ENCODE measurements at places on chromosomes 12 and 14. TPM values are rescaled to one million over a fixed set of nuclear protein-coding genes. Genes with fewer than 3 reads are reported as not detected.

GRCh38 chr12:21985155-21985554, 43.9 kb upstream of the ABCC9 start:
- no peak for DNase-seq
- no peaks in the 10 kb centered on the region for H3K4me1 ChIP-seq
- no peaks in the 10 kb centered on the region for H3K27me3 ChIP-seq
- no peak overlapping the region for H3K4me3 ChIP-seq
- no peaks in the 10 kb centered on the region for H3K36me3 ChIP-seq

Gene WSCD2
- total RNA-seq, result not detected

Gene LHX5
- total RNA-seq, result not detected

DNA sequence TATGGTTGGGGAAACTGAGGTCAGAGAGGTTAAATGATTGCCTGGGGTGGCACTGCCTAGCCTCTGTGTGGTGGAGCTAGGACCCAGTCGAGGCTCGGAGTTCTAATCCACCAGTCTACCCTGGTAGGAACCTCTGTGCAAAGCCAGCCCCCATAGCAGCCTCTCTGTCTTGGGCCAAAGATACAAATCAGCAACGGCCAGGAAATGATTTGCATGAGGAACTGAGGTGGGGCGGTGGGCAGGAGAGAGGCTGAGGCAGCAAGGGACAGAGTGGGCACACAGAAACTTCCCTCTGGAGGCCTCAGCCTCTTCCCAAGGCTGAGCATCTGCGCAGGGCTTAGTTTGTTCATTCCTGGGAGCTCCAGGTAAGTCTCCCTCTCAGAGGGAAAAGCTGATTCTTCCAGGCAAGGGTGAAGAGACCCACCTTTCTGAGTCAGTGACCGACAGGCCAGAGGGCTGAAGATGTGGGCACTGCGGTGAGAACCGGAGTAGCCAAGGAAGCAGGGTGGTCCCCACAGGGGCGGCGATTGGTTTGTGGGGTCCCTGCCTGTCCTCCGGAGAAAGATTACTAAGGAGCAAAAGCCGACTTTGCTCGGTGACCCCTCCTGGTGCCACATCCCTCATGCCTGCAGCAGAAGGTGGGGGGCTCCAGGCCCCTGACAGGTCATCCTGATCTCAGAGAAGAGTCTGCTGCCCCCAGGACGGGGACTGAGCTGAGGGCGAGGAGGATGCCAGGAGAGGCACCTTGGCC, 134.6 kb downstream of the CACNA1C start:
- no peaks in the 10 kb centered on the region for H3K36me3 ChIP-seq
- no peak overlapping the region for H3K27ac ChIP-seq
- no peak for DNase-seq
- no peaks in the 10 kb centered on the region for H3K4me1 ChIP-seq

GRCh38 chr12:66239295-66239694, 50.3 kb downstream of the IRAK3 start:
- H3K4me1 ChIP-seq, result peaks cover 84% of the 10 kb centered on the region
- peaks cover 12% of the 10 kb centered on the region for H3K36me3 ChIP-seq
- no peak overlapping the region for H3K4me3 ChIP-seq
- peak; percentile 74 for DNase-seq

Gene TSPAN8
- 0.47 TPM for total RNA-seq

Gene CCDC198
- total RNA-seq, result 0.25 TPM

GRCh38 chr12:104060791-104061190, 3.5 kb upstream of the HCFC2 start:
- H3K4me1 ChIP-seq, result peaks cover 14% of the 10 kb centered on the region
- no peaks in the 10 kb centered on the region for H3K36me3 ChIP-seq
- no peak overlapping the region for H3K4me3 ChIP-seq

Gene GPR135
- total RNA-seq, result 2.3 TPM

GRCh38 chr12:123931686-123932321, 40.8 kb downstream of the CCDC92 start:
- no peak overlapping the region for H3K27ac ChIP-seq
- peaks cover 21% of the 10 kb centered on the region for H3K4me1 ChIP-seq
- no peaks in the 10 kb centered on the region for H3K36me3 ChIP-seq

GRCh38 chr12:114726092-114726710, 42.2 kb upstream of the TBX3 start:
- peak; percentile 6 for DNase-seq
- H3K27me3 ChIP-seq, result no peaks in the 10 kb centered on the region
- no peaks in the 10 kb centered on the region for H3K36me3 ChIP-seq
- no peak overlapping the region for H3K4me3 ChIP-seq

DNA sequence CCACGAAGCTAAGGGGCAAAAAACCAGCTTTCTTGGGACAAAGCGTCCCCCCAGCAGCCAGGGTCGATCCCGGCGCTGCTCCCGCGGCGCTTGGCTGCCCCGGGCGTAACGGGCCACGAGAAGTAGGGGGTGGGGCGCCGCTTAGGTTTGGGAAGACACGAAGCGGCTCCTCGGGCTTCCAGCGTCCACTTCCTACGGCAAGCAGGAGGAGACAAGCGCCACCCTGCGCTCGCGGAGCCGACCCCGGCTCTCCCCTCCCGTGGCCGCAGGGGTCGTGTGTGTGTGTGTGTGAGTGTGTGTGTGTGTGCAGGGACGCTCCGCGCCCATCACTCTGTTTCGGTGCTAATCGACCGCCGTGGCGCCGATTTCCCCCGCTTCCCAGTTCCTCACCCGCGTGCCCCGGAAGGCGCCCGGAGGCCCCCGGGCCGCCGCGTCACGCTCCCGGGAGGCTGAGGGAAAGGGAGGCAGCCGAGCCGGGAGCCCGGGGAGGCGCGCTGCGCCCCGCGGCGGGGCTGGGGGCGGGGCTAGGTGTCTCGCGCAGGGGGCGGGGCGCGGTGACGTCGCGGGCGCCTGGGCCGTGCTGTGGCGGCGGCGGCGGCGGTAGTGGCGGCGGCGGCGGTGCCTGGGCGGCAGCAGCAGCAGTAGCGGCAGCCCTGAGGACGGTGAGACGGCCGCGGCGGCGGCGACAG, at the start of gene ERC1:
TSS of gene ERC1 (plus strand) at position 563 of the 689 bp plus-strand sequence. CDS start 36,681 bp downstream, outside the sequence.
- no peaks in the 10 kb centered on the region for H3K36me3 ChIP-seq
- peak within 1 kb of the TSS; percentile 97 for H3K27ac ChIP-seq
- peaks cover 24% of the 10 kb centered on the region for H3K4me1 ChIP-seq
- peak within 1 kb of the TSS; percentile 97 for H3K4me3 ChIP-seq
- DNase-seq, result peak; percentile 93

DNA sequence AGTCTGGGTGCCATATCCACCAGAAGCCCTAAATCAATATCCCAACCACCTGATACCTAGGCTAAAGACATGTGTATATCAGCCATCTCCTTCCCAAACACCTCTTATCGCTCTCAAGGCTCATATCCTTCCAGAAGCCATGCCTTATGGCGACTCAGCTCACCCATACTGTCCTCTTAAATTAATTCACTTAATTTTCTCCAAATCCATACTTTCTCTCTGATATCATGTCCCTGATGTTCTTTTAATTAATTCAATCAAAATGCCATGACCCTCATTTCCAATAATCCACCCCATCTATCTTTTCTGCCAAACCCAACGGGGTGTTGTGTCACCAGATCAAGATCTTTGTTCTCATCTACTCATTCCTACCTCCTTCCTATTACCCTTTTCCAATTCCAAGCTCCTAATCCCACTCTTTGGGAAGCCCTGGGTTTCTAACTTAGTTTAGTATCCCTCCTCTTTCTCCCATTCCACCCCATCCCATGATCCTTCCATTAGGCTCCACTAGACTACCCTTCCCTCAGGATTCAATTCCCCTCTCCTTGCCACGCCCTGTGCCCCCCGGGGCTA, 723 bp downstream of the ATF7 start:
- DNase-seq, result no peak
- peaks cover 11% of the 10 kb centered on the region for H3K4me1 ChIP-seq
- H3K27ac ChIP-seq, result peak overlapping the region; percentile 97

DNA sequence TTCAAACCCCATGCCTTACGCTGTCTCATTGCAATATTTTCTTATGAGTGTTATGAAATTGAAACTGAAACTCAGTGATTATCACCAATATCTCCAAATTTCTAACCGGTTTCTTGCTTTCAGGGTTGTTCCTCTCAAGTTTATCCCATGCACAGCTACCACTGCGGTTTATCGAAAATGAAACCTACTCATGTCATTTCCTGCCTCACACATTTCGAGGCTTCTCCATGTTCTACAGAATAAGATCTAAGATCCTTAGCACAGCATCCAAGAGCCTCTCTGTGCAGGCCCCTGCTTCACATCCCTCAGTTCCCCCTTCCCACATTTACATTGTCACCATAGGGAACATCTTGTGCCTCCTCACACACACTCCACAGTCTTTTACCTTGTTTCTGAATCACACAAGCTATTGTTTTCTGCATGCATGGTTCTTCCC, 45.5 kb upstream of the FAR2 start:
- H3K4me1 ChIP-seq, result peaks cover 7% of the 10 kb centered on the region
- no peak overlapping the region for H3K4me3 ChIP-seq

Gene HOXC4
- total RNA-seq, result 4.7 TPM

Gene NPAS3
- 1.3 TPM for total RNA-seq

Gene ENDOU
- total RNA-seq, result not detected

Gene P2RX7
- total RNA-seq, result 1.3 TPM

DNA sequence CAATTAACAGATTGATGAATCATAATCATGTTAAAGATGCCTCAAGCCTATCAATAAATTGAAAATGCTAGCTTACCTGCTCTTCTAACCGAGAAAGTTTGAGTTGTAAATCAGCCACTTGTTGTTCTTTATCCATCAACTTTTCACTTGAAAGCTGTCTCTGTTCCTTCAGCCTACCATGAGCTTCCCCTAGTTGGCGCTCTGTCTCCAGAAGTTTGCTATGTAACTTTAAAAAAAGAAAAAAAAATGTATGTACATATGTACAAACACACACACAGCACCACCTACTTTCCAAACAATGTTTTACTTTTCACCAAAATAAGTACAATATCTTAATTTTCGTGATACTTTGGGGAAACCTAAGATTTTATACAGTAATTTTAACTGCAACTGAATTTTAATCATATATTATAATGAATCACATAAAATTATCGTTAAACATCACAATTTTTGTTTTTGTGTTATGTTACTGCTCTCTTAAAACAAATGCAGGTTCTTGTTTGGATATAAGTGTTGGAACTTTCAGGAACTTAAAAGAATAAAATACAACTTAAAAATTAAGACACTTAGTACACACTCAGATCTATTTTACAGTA, 101.2 kb downstream of the EEA1 start:
- DNase-seq, result peak; percentile 45
- H3K36me3 ChIP-seq, result peaks cover 8% of the 10 kb centered on the region
- H3K27me3 ChIP-seq, result no peaks in the 10 kb centered on the region
- no peak overlapping the region for H3K4me3 ChIP-seq

DNA sequence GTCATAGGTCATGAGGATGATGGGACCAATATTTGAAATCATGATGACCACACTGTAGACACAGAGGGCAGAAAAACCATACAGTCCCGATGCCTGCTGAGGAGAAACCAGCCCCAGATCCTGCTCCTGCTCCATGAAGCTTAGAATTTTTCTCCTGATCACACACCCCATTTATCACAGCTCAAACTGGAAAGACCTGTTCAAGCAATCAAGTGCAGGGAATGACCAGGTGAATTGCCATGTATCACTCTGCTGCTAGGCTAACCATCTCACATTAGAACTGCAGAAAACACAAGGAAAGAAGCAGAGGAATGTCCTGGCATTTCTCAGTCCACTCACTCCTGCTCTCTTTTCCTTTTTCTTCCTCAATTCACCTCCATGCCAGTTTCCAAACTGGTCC, 18.1 kb downstream of the MANSC1 start:
- H3K36me3 ChIP-seq, result no peaks in the 10 kb centered on the region
- no peak for DNase-seq
- no peak overlapping the region for H3K4me3 ChIP-seq
- H3K27me3 ChIP-seq, result no peaks in the 10 kb centered on the region
- no peak overlapping the region for H3K27ac ChIP-seq

Gene CNTN1
- total RNA-seq, result 0.02 TPM

Gene UBE2N
- 210 TPM for total RNA-seq

GRCh38 chr14:102315121-102315520, 4.4 kb upstream of the ZNF839 start:
- no peaks in the 10 kb centered on the region for H3K36me3 ChIP-seq
- H3K4me1 ChIP-seq, result no peaks in the 10 kb centered on the region
- no peaks in the 10 kb centered on the region for H3K27me3 ChIP-seq
- peak; percentile 63 for DNase-seq
- H3K27ac ChIP-seq, result no peak overlapping the region

- no peak overlapping the region for H3K4me3 ChIP-seq
- DNase-seq, result no peak
- no peaks in the 10 kb centered on the region for H3K4me1 ChIP-seq
- no peaks in the 10 kb centered on the region for H3K27me3 ChIP-seq
Observed at GRCh38 chr12:121490401-121491281, 90.2 kb downstream of the KDM2B start.

Gene PAPLN
- not detected for total RNA-seq

DNA sequence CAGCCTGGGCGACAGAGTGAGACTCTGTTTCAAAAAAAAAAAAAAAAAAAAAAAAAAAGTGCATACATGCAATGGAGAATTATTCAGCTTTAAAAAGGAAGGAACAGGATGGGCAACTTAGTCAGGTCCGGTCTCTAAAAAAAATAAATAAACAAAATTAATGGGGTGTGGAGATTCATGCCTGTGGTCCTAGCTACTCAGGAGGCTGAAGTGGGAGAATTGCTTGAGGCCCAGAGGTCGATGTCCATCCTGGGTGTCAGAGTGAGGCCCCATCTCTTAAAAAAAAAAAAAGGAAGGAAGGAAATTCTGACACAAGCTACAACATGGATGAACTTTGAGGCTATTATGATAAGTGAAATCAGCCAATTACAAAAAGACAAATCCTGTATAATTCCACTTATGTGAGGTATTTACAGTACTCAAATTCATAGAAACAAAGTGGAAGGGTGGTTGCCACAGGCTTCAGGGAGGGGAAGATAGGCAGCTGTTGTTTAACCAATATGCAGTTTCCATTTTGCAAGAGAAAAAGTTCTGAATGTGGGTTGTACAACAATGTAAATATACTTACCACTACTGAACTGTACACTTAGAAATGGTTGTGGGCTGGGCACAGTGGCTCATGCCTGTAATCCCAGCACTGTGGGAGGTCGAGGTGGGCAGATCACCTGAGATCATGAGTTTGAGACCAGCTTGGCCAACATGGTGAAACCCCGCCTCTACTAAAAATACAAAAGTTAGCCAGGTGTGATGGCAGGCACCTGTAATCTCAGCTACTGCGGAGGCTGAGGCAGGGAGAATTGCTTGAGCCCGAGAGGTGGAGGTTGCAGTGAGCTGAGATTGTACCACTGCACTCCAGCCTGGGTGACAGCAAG, 12.3 kb upstream of the APOF start:
- H3K36me3 ChIP-seq, result no peaks in the 10 kb centered on the region
- 0 out of 2 replicates have a peak, but pooled peaks cover 11% of the 10 kb centered on the region for H3K27me3 ChIP-seq
- DNase-seq, result no peak
- no peaks in the 10 kb centered on the region for H3K4me1 ChIP-seq

Gene CCDC177
- total RNA-seq, result 0.06 TPM

Data from SJCRH30 (cell line).